ENCODE measurements at places on chromosomes 11 and 22. TPM values are rescaled to one million over a fixed set of nuclear protein-coding genes. Genes with fewer than 3 reads are reported as not detected.
A peak's percentile ranks its signal among the peaks of the same experiment; 100 is the strongest.

The TMEM123 gene
- total RNA-seq = 100 TPM

DNA sequence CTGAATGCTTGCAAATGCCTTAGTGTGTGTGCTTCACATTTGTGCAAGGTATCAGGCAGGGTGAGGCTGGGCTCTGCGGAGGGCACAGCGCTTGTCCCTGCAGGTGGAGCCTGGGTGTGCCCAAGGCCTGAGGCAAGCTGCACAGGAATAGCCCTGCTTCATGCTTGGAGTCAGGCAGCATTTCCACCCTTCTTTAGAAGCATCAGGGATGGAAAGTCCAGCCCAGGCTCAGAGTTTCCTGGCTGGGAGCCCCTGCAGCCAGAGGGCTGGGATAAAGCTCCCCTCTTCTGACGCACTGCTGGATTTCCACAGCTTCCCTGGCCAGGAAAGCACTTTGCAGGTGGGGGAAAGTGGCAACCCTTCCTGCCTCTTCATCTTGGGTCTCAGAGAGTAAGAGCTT is 63.4 kb downstream of the GALNT18 start:
- DNase-seq = no peak

DNA sequence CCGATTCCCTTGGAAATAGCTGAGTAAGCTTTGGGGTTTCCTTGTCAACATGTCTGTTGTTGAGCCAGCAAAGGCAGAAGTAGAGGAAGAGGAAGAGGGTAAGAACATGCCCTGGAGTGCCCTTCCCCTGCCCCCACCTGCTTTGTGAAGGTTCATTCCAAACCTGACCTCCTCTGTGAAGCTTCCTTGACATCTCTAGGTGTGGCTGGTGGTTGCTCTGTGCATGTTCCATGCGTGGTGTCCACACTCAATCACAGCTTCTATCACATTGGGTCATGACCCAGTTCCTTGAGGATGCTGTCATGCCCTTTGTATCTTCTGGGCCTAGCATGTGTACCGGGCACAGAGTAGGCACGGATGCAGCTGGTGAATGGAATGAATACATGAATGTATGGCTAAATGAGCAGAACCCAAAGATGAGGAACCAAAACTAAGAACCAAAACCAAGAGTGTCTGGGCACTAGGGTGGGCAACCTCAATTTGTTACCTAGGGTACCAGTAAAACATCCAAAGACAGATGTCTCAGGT is 23.7 kb upstream of the FXYD6 start:
- DNase-seq = no peak

DNA sequence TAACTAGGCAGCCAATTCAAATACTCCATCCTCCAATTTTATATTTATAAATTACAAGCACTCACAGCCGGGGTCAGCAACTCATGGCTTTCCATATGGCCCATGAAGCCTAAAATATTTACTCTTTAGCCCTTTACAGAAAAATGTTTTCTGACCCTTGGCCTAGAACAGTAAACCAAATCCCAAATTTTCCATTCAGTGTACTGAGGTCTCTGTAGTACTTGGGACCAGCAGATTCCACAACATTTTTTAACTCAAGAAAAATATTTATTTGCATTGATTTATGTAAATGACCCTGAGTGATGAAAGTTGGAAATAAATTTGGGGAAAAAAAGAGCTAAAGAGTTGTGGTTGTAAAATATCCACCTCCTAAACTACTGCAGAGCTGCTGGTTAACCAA is 82.6 kb downstream of the SLC1A2 start:
- DNase-seq = no peak

DNA sequence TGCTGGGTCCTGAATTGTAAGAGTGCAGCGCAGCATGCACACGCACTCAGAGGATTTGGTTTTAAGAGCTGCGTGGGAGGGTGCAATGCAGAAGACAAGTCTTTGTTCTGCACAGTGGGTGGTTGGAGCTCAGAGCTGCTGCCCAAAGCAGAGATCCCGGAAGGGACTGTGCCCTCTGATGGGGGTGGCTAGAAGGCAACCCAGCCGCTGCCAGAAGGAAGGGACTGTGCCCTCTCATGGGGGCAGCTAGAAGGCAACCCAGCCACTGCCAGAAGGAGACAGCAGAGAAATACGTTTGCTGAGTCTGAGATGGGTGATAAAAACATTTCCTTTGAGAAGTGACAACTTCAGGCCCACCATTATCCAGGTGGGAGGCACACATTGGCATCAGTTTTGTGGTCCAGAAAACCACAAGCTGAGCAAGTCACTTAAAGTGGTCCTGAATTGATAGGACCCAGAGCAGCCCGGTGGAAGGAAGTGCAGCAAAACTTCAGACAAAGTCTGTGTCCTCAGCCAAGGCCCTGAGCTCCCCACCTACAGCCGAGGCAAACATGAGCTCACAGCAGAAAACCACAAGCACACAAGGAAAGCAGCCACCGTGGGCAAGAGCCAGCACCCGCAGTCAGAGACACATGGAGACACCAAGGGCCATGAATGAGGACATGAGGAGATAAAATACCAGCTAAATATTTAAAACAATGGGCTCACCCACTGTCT is 4.3 kb downstream of the KRTAP5-6 start:
- DNase-seq = no peak

GRCh38 chr22:27352426-27352825 is 449.1 kb downstream of the MN1 start:
- DNase-seq = no peak

The HBE1 gene
- total RNA-seq = not detected

- DNase-seq = peak; percentile 59
Observed at GRCh38 chr11:61890529-61891330, 615 bp downstream of the FADS3 start.

The MYEOV gene
- 1.1 TPM for total RNA-seq

The C11orf86 gene
- not detected for total RNA-seq

- no peak for DNase-seq
Observed at GRCh38 chr11:1597994-1598380, at the start of gene KRTAP5-2. KRTAP5-2 (minus strand) TSS chr11:1598294; CDS start chr11:1598250, 44 bp downstream.

DNA sequence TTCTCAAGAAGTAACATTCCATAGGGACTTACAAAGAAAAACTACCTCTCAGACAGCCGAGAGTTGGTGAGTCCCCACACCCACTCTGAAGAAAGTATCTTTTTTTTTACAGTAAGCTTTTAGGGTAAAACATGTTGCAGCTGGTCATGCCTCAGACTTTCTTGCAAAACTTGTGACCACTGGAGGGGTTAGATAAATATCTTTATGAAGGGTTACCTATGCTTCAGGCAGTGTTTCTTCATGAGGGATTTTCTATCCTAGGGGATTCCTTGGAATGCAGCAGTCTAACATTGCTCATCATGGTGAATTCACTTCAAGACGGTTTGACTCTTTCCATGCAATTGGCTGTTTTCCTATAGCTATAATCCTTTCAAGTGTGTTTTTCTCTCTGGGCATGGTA is 20.8 kb upstream of the SNX19 start:
- DNase-seq = no peak

The FGF3 gene
- total RNA-seq = not detected

The C22orf31 gene
- not detected for total RNA-seq

The OR2D2 gene
- total RNA-seq = not detected

The DDX6 gene
- 369 TPM for total RNA-seq

- no peak for DNase-seq
Observed at GRCh38 chr22:28909375-28909774, 26.0 kb downstream of the ZNRF3 start.

The XKR3 gene
- not detected for total RNA-seq

The PANX3 gene
- total RNA-seq = not detected

GRCh38 chr11:12680246-12680939 is 6.2 kb downstream of the TEAD1 start:
- no peak for DNase-seq

- DNase-seq = no peak
Observed at GRCh38 chr11:134587345-134587744, 175.3 kb upstream of the B3GAT1 start.

DNA sequence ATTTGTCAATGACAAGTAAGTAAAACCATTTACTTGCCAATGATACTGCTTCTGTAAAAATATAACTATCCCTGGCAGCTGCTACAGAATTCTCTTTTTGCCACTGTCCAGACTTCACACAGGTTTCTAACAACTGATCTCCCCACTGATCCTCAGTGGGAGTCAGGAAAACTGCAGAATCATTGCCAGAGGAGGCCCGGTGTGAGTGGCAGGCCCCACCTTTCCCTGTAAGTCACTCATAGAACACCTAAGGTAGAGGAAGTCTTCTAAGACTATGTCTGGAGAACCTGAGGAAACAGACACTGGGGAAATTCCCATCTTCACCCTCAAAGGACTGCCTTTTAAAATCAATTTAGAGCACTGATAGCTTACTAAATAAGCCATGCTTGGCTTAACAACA is 66.3 kb downstream of the ZC3H12C start:
- no peak for DNase-seq

DNA sequence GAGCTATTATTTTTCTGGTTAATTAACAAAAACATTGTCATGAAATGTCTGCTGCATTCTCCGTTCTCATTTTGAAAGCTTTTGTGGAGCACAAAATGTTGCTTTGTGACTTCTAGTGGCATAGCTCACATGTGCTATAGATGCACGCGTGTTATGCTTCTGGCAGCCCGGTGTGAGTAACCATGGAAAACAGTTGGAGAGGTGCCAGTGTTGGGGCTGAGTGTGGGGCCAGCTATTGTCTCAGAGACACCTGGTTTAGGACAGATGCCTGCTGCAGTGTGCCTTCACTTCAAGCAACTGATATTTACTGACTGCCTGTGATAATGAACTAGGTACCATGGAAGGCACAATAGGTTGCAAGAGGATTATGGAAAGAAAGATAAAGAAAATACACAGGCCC is 760.6 kb downstream of the NTM start:
- no peak for DNase-seq

DNA sequence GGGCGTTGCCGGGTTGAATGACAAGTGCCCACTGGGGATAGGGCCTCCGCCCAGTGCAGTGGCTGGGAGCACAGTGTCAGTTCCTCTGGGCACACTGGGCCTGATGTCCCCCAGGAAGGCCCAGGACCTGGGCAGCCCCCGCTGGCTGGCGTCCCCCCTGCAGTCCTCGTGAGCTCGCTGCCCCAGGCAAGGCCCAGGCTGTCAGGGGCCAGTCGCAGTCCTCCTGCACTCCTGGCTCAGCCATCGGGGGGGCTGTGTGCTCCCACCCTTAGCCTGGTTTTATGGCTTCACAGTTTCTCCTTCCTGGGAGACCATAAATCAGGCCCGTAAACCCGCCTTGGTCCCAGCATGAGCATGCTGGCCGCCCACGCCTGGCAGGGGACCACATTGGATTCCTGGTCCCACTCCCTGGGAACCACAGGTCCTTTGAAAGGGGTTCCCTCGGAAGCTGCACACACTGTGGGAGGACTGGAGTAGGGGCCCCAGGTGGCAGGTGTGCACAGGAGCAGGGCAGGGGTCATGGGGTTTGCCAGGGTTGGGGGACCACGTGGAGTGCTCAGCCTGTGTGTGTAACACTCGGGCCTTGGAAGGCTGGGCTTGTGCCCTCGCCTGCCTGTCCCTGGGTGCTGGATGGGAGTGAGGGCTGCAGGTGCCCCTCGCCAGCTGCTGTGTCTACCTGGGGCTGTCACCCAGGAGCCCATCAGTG is 113.6 kb downstream of the KCNQ1OT1 start:
- DNase-seq = no peak

GRCh38 chr22:17065433-17065832 is 19.4 kb upstream of the IL17RA start:
- no peak for DNase-seq

DNA sequence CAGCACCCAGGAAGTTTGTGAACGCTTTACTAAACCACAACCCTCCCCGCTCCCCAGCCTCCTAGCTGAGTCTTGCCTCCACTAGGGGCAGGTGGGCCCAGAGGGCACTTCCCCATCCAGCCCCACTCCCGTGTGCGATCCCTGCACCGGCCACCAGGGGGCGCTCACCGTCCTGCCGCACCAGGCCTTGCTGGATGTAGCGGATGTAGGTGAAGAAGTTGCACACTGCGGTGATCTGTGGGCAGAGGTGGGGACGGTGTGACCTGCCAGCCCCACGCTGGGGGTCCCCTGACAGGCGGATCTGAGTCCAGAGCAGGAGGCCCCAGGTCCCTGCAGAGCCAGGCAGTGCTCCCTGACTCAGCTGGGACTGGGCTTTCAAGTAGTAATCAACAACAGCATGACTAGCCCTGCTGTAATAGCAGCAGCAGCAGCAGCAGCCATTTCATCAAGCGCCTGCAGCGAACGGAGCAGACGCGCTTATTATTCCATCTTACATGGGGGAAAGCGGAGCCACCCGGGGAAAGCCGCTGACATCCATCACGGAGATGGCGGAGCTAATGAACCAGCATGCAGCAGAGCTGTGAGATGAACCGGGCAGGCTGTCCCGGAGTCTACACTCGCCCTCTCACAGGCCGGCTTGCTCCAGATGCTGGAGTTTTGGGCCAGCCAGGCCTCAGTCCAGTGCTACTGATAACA is 7.9 kb upstream of the FADS3 start:
- DNase-seq = peak; percentile 94

DNA sequence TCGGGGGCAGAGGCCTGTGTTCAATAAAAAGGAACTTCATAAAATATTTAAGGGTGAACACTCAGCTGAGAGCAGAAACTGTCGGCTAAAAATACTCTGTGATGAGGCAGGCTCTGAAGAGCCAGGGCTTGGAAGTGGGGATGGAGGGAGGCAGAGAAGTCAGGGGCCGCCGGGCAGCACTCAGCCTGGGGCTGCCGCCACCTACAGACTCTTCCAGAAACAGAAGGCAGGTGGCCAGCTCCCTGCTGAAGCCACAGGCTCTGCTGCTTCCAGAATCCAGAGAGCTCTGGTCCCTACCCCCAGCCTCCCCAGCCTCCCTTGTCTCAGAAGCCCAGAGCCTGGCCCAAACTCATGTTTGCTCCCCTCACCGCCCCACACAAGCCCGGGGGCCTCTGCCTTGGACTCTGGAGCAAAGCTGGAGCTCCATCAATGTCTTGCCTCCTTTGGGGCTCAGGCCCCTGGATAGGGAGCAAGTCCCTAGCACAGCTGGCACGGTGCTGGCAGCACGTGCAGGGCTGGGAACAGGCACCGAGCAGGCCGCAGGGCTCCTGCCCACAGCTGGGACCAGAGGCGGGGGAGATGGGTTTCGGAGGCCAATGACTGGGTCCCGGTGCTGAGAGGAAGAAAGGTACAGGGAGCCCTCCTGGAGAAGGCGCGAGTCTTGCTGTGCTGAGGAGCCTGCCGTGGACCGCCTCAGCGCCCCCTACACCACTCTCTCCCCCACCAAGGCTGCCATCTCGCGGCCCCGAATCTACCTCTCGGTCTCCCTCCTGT is 8.2 kb downstream of the LRFN4 start:
- no peak for DNase-seq

- no peak for DNase-seq
Observed at GRCh38 chr11:102967497-102967896, 12.0 kb upstream of the MMP13 start.

DNA sequence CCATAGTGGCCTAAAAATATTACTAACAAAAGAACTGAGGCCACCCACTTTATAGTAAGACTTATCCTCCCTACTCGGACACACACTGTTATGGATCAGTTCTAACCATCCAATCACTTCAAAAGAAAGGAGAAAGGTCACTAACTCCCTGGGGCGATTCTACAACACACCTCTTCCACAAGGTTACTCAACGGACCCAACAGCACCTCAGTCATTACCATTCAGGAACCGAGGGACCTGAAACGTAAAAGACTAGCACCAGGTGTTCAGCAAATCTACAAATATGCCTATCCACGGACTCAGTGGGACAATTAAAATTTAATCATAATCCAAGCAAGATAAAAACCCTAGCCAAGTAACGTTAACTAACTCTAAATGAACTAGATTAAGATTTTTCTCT is 1.6 kb downstream of the HNRNPUL2 start:
- no peak for DNase-seq

GRCh38 chr11:42772886-42773285 is 538.9 kb upstream of the API5 start:
- no peak for DNase-seq

The PNPLA5 gene
- not detected for total RNA-seq
